ENCODE measurements at places on chromosomes 2 and 18. TPM values are rescaled to one million over a fixed set of nuclear protein-coding genes. Genes with fewer than 3 reads are reported as not detected.

- no peak for DNase-seq
Observed at GRCh38 chr2:232293191-232293590, 85.4 kb upstream of the ALPP start.

GRCh38 chr18:10336749-10337350 lies 117.6 kb upstream of the APCDD1 start:
- no peak for DNase-seq

Gene MIB1
- 70.2 TPM for total RNA-seq

Gene NTSR2
- not detected for total RNA-seq

Gene MAL
- total RNA-seq: not detected

All from pulmonary artery endothelial cell (primary cell).